ENCODE measurements at places on chromosomes 2 and 18.

DNA sequence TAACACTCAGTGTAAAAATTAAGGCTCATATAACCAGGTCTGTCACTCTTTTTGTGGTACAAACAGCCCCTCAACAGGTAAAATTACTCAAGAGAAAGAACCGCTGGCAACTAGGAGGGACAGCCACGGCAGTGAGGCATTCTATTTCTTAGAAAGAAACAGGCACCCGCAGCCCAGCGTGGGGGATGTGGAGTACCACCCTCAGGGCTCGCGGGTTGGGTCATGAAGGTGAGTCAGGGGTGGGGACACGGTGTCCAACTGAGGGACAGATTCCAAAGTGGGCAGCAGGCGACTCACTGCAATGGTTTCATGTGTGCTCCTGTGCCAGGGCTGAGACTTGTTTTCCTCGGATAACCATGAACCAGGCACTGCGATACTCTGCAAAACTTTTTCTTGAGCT lies 129.4 kb downstream of the DTNB start:
- DNase-seq = no peak

DNA sequence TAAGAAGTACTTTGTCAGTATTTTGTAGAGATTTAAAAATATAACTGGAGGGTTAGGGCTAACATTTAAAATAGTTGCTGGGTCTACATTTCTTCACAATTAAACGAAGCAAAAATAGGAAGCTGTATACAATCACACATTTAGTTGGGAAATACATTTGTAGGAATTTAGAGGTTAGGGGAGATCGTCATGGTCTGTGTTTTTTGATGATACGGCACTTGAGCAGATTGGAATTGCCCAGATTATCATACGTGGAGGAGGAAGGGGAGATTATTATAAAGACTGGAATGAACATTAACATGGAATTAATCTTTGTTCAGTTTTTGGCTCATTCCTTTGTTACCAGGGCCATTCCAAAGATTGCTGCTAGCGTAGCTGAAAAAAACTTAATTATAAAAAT lies 84.6 kb downstream of the MTA3 start:
- DNase-seq = no peak

DNA sequence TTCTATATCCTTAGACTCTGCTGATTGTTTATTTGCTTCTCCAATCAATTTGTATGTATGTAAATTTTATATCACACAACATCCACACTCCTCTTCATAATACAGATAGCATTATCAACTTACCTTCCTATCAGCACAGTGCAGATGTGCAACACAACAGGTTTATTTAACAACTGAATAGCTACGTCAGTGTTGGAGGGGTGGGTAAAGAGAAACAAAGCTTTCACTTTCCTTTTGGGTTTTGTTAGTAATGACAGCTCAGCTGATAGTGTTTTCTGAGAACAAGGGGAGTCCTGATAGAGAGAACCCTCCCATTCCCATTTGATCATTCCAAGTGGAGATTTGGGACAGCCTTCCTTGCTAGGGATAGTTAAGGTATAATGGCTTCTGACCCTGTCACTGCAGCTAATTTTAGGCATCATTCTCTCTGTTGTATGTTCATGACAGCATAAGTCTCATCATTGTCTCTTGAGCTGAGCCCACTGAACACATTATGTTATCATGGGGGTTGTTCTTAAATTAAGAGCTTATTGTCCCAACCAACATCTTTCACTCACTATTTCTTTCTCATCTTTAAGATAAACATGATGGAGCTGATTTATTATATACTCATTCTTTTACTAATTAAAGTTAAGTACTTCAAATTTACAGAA lies 227.7 kb downstream of the GPD2 start:
- DNase-seq = no peak

GRCh38 chr2:174484573-174484972 lies 2.3 kb downstream of the GPR155 start:
- no peak for DNase-seq

DNA sequence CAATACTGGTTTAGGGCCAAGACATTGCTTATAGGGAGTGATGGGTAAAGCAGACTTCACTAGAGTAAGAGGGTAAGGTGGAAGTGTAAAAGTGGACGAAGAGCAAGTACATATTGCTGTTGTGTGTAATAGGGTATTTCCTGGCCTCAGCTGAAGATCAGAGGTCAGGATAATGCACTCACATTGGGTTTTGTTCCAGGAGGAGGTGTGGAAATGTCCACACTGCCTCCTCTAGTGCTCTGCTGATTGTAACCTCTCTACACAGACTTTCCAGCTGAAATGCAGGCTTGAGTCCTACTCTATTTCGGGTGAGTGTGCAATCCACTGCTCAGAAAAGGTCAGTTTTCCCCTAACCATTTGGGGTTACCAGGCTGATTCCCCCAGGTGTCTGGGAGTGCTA lies 41.7 kb upstream of the PLA2R1 start:
- no peak for DNase-seq

DNA sequence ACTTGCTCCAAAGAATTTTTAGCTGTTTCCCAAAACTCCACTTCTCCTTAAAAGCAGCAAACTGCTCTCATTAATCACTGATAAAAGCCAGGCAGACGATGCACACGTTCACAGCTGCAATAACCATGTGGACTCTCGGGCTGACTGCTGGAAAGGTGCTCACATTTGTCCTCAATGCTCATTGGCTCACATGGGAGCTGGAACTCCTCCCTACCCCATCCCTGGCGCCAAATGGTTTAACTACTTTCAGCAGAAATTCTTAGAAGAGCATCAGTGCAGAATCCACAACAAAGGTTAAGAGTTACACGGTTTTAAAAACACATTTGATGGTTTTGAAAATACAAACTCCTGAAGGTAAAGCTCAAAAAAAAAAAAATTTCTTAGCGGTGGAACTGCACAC lies 117.1 kb downstream of the NOL10 start:
- no peak for DNase-seq

DNA sequence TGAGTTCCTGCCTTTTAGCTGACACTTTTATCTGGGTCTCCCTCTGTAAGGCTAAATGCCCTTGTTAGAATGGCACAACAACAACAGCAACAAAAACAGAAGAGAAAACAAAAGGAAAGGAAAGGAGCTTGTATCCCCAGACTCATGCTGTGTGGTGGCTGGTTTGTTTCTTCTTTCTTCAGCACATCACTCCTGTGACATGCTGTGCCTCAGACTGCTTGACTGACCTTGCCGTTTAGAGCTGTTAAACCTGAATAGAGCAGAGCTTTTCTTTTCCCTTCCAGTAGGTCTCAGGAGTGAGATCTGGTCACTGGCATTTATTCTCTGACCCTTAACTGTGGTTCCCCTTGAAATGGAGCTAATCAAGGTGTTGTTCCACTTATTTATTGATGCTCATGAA lies 18.9 kb downstream of the GALNT13 start:
- DNase-seq = no peak

DNA sequence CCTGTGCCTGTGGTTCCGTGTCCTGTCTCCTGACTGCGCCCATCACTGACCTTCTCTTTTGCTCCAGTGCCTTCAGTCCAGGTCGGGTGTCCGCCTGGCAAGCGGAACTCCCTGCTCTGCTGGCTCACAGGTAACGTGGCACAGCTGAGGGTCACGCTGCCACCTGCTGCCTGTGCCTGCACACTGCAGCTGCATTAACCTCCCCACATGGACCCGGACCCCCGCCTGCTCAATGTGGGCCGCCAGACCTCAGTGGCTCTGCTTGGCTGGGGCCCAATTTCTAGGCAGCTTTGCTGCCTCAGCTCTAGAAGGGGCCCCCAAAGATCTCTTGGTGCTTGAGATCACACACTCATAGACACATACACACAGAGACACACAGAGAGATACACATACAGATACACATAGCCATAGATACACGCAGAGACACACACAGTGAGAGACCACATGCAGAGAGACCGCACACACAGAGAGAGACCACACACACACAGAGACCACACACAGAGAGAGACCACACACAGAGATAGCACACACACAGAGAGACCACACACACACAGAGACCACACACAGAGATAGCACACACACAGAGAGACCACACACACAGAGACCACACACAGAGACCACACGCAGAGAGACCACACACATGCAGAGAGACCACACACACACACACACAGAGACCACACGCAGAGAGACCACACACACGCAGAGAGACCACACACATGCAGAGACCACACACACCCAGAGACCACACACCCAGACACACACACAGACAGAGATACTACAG lies 14.9 kb upstream of the CNNM3 start:
- DNase-seq = no peak

DNA sequence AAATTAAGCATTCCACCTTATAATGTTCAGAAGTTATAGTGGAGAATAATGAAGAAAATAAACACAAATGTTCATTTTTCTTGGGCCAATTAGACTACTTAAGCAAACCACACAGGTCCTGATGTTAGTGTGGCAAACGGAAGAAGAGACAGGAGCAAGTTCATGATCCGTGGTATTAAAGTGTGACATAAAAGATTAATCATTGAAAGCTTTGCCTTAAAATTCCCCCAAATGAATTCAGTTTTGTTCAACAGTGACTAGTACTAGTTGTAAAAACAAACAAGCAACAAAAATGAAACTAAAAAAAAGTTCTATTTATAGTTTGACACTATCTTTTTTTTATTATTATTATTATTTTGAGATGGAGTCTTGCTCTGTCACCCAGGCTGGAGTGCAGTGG lies 73.7 kb downstream of the RFTN2 start:
- DNase-seq = no peak

GRCh38 chr2:198308368-198308767 lies 504.0 kb downstream of the PLCL1 start:
- DNase-seq = no peak
